Cardiac muscle cell (in vitro differentiated cells and primary cell): ENCODE measurements at places on chromosomes 6 and 20. TPM values are rescaled to one million over a fixed set of nuclear protein-coding genes. Genes with fewer than 3 reads are reported as not detected.

Gene COL11A2
- 70.6 and 94.6 TPM in 2 replicates for total RNA-seq

Gene OPN5
- 0.14 TPM in 1 of 2 replicates, not detected in the other for total RNA-seq

Gene CPNE5
- total RNA-seq: 29.2 and 52.1 TPM in 2 replicates

Gene SMAP1
- total RNA-seq: 37.7 and 43.8 TPM in 2 replicates

Gene TMEM14B
- 77.0 and 143 TPM in 2 replicates for total RNA-seq

Gene SLC22A3
- total RNA-seq: 0.74 TPM in 1 of 2 replicates, not detected in the other

Gene RAET1G
- not detected in 2 replicates for total RNA-seq

Gene WFDC10B
- total RNA-seq: not detected in 2 replicates

Gene LIME1
- total RNA-seq: 10.1 and 19.2 TPM in 2 replicates

Gene GHRH
- 0.63 and 1.1 TPM in 2 replicates for total RNA-seq

Gene LSM14B
- total RNA-seq: 63.3 and 71.8 TPM in 2 replicates

Gene GNMT
- 0.21 and 0.25 TPM in 2 replicates for total RNA-seq

Gene HAO1
- not detected in 2 replicates for total RNA-seq

Gene LRRC73
- total RNA-seq: 3.3 and 3.4 TPM in 2 replicates

Gene POM121L2
- 0.18 TPM in 1 of 2 replicates, not detected in the other for total RNA-seq

Gene ALDH8A1
- total RNA-seq: 2.0 and 6.3 TPM in 2 replicates

Gene MLN
- not detected in 2 replicates for total RNA-seq
